ENCODE measurements at places on chromosomes 6 and 20. TPM values are rescaled to one million over a fixed set of nuclear protein-coding genes. Genes with fewer than 3 reads are reported as not detected.

Gene ECT2L
- total RNA-seq, result not detected

Gene FANCE
- 10.4 TPM for total RNA-seq

Gene TOX2
- total RNA-seq, result 1.6 TPM

Gene TGM2
- total RNA-seq, result 221 TPM

Gene HLA-DQB1
- total RNA-seq, result not detected

Gene LRRC73
- 0.62 TPM for total RNA-seq

Gene MRPS10
- 75.7 TPM for total RNA-seq

Gene RBPJL
- not detected for total RNA-seq

Gene CEP162
- 11.0 TPM for total RNA-seq

Gene SMIM8
- 6.4 TPM for total RNA-seq

Gene CPXM1
- total RNA-seq, result 3.5 TPM

Gene RBM24
- total RNA-seq, result 7.0 TPM

Gene TTLL9
- total RNA-seq, result under 0.01 TPM

Gene RUNX2
- total RNA-seq, result 3.2 TPM

Gene BEND3
- 2.2 TPM for total RNA-seq
